ENCODE measurements at places on chromosomes 6 and 20.

DNA sequence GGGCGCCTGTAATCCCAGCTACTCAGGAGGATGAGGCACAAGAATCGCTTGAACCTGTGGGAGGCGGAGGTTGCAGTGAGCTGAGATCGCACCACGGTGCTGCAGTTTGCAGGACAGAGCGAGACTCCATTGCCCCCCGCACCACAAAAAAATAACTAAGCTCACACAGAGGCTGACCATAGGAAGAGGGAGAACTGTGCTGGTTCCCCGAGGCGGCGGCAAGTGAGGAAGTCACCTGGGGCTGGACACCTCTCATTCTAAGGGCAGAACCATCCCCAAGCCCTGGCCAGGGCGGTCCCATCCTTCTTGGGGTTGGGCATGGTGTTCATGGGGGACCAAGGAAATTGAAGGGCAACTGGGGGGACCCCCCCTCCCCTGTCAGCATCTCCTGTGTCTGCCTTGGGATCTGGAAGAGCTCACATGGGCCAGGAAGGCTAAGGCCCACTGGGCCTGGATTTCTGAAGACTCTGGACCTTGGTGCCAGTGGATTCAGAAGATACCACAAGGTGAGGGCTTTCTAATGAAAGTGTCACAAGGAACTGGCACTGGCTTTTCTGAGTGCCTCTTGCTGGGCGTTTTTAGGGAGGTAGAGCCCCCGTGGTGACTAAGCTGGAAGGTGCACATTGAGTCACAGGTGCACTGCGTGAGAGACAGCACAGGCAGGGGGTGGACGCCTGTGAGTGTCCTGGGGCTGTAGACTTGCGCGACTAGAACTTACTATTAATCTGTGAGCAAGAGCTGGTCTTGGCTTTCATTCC is 11.5 kb downstream of the IRF4 start:
- no peak for DNase-seq

GRCh38 chr6:73375216-73375615 is 5.5 kb upstream of the OOEP start:
- no peak for DNase-seq

GRCh38 chr6:107866606-107867301 is 42.6 kb upstream of the SCML4 start:
- DNase-seq, result no peak

GRCh38 chr6:145842693-145843546 is 28.3 kb upstream of the FBXO30 start:
- DNase-seq, result no peak

DNA sequence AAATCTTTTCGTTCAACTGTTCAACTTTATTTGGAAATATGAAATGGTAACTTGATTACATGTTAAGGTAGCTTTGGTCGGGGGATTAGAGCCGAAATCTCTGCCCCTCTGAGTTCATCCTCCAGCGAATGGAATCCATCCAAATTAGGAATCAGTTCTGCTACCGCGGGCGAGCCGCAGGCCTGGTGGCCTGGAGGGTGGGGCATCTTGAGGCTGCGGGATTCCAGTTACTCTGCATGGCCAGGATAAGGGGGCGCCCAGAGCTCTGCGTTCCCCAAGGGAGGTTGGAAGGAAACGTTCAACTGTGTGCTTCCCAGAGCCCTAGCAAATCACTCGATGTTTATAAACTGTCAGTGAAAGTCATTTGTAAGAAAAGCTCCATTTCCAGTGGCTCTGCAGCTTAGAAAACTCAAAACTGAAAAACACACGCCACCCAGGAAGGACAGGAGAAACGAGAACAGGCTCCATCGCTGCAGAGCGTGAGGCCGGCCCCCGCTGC is 262.2 kb downstream of the TAF4 start:
- no peak for DNase-seq

GRCh38 chr6:53032849-53033248 is 32.4 kb upstream of the FBXO9 start:
- no peak for DNase-seq

- DNase-seq, result no peak
Observed at GRCh38 chr20:60631585-60632287, 620.3 kb upstream of the CDH4 start.

- no peak for DNase-seq
Observed at GRCh38 chr20:34222208-34222607, 19.0 kb upstream of the ASIP start.

DNA sequence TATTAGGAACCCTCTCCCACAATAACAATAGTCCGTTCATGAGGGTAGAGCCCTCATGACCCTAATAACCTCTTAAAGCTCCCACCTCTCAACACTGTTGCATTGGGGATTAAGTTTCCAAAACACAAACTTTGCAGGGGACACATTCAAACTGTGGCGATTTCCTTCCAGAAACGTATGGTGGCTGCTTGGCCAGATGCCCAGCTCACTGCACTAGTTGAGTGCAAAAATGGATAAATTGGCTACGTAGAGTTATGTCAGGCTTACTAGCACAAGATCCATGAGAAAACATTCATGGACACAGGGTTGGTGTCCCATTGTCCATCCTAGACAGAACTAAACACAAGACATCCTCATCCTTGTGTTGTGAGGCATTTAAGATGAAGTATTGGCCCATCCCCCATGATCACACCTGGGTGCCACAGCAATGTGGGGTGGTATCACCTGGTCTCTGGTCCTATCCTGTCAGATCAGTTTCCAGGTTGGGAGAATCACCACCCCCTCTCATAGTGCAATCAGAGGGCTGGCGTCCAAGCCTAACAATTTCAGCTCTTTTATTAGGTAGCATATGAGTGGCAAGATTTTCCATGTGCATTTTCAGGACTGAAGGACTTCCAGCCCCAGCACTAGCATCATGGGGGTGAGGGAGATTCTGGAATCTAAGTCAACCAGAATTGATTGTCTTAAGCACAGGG is 63.4 kb upstream of the ELOVL5 start:
- no peak for DNase-seq

GRCh38 chr6:128686084-128686483 is 165.7 kb upstream of the PTPRK start:
- no peak for DNase-seq

GRCh38 chr6:32060966-32061655 is 22.9 kb downstream of the CYP21A2 start:
- no peak for DNase-seq

DNA sequence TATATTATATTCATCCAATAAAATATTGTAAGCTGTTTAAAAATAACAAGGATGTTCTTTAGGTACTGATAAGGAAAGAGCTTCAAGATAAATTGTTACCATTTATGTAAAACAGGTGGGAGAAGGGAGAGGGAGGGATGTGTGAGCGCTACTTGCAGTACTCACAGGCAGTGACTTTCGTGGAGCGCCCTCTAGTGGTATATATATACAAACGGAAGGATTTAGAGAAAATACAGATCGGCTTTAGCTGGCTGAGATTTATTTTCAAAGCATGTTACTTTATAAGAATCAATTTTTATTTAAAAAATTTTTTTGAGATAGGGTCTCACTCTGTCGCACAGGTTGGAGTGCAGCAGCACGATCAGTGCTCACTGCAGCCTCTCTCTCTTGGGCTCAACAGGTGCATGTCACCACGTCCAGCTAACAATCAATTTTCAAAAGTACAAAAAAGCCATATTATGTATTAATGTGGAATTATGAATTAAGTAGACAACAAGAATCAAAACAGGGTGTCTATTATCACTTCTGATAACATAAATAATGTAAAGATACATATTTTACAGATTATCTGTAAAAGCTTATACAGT is 3.3 kb upstream of the MOG start:
- peak; percentile 9 for DNase-seq

DNA sequence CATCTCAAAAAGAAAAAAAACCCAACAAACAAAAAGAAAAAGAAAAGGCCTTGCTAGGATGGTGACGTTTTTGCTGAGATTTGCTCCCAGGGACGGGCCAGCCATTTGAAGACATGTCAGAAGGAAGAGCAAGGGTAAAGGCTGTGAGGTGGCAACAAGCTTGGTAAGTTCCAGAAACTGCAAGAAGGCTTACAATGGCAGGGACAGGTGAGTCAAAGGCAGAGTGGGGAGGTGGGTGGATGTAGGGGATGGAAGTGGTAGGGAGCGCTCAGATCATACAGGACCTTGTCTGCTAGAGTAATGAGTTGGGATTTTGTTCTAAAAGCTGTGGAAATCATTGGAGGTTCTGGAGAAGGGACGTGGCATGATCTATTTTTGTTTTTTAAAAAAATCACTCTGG is 4.3 kb downstream of the KIF3B start:
- DNase-seq, result no peak
